ENCODE measurements at places on chromosomes 3 and 15.

DNA sequence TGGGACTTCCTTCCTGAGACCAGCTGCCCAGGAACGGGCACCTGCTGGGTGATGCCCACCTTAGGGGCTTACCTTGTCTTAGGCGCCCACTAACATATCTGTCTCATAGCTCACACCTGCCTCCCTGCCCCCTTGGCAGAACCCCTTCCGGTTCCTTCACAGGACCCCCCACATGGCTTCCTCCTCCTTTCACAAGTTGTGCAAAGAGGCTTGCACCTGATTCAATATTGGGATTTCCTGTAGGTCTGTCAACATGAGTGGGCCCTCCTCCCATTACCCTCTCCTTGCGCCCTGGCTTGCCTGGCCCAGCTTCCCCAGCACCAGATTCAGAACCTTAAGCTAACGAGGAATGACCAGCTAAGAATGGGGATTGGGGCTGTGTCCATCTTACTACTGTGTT lies 633 bp downstream of the THPO start:
- DNase-seq, result no peak

- no peak for DNase-seq
These were observed 340.9 kb upstream of the TBL1XR1 start for GRCh38 chr3:177538048-177538749.

- no peak for DNase-seq
These were observed 466.2 kb upstream of the ADAMTS9 start for GRCh38 chr3:65153850-65154512.

- DNase-seq, result no peak
These were observed at the start of gene MYO5C for GRCh38 chr15:52295421-52296001. MYO5C (minus strand) TSS chr15:52295804; CDS start chr15:52295636, 168 bp downstream.

DNA sequence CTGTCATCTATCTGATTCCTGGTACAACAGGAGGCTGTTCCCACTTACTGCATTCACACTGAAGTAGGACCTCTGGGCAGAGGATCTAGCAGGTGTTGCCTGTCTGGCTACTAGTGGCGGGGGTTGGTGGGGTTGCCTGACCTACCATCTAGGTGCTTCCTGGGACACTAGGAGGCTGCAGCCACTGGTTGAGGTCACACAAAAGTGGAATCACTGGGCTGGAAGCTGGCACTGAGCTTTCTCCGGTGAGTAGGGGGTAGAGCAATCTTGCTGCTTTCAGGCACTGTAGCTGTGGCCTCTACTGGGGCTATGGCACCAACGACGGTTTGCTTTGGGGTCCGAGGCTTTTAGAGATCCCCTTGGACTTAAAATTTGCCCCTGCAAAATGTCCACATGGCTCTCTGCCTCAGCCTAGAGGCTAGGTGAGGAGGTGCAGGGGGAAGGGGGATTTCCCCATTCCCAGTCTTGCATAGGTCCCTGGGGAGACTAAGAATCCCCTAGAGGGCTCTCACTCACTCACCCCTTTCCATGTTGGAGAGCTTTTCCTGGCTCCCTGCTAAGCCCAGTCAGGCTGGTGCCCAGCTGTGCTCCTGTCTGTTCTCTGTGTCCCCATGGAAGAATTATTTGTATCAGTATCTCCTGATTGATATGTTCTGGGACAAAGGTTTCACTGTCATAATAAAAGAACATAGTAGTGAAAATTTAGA lies 397.7 kb upstream of the EPHA6 start:
- no peak for DNase-seq

- no peak for DNase-seq
These were observed 77.8 kb upstream of the VGLL4 start for GRCh38 chr3:11721479-11721878.

GRCh38 chr15:82882273-82882928 lies 70.1 kb downstream of the HOMER2 start:
- DNase-seq, result no peak

DNA sequence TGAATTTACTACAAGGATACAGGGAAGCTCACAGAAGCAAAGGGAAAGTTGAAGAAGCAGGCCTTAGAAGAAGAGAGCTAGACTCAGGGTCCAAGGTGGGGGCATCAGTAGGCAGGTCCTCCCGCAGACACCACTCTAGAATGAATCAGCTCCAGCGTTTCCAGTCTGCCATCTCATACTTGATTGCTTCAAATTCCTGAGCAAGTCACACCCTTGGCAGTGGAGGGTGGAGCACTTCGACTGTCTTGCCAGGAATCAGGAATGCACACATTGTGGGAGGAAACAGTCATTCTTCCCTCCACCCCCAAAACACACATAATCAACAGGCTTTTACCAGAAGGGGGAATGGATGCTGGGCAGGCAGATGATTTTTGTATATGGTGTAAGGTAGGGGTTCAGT lies 78.5 kb downstream of the CHCHD6 start:
- no peak for DNase-seq

GRCh38 chr15:56919609-56920366 lies 1.3 kb downstream of the TCF12 start:
- DNase-seq, result peak; percentile 14

GRCh38 chr3:52029053-52029452 lies 27.3 kb downstream of the DUSP7 start:
- DNase-seq, result no peak

DNA sequence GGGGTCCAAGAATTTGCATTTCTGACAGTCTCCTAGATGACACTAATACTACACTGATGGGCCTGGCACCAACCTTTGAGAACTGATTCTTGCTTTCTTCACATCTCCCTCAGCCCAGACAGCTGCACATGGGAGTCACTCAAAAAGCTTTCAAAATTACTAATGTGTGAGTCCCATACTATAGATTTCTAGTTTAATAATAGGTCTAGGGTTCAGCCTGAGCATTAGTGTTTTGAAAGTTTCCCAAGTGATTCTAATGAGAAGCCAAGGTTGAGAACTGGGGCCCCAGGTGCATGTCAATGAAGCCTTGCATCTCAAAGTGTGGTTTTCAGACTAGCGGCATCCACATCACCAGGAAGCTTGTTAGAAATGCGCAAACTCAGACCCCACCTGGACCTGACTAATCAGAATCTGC lies 159.9 kb upstream of the CMC1 start:
- no peak for DNase-seq

- DNase-seq, result no peak
These were observed 27.4 kb downstream of the GLDN start for GRCh38 chr15:51368751-51369450.

All from stimulated activated CD4-positive, alpha-beta T cell treated with anti-CD3 and anti-CD28 coated beads, Interleukin-15, amount 100 ng/mL, for 1 hour (primary cell).